ENCODE measurements at places on chromosomes 12 and 14.
A peak's percentile ranks its signal among the peaks of the same experiment; 100 is the strongest.

GRCh38 chr12:27693403-27693802, 2.8 kb upstream of the REP15 start:
- peaks cover 36% of the 10 kb centered on the region for H3K36me3 ChIP-seq
- H3K4me3 ChIP-seq: no peak overlapping the region
- H3K4me1 ChIP-seq: peaks cover 20% of the 10 kb centered on the region
- H3K27ac ChIP-seq: no peak overlapping the region
- DNase-seq: no peak

- no peaks in the 10 kb centered on the region for H3K36me3 ChIP-seq
- H3K4me1 ChIP-seq: peaks cover 2% of the 10 kb centered on the region
- H3K4me3 ChIP-seq: peak overlapping the region; percentile 44
- no peaks in the 10 kb centered on the region for H3K27me3 ChIP-seq
- no peak for DNase-seq
Observed at GRCh38 chr12:105329926-105330282, 587 bp upstream of the C12orf75 start.

- no peaks in the 10 kb centered on the region for H3K27me3 ChIP-seq
- no peak overlapping the region for H3K27ac ChIP-seq
- H3K36me3 ChIP-seq: no peaks in the 10 kb centered on the region
Observed at GRCh38 chr12:70733385-70733784, 96.2 kb upstream of the PTPRB start.

DNA sequence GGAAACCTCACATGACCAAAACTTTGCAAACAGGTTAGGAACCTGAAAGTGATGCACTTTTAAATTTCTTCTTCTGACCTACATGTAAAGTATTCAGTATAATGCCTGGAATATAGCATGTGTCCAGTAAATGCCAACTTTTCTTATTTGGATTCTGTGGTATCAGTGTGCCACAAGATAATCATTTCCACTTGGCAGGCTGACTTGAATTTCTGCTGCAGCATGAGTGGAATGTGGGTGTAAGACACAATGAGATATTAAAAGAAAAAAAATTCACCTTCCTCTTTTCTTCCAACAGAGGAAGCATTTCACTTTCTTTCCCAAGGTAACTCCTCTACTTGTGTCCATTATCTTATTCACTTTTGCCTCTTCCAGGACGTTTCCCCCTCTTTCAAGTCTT, 141.9 kb upstream of the PRKD1 start:
- no peak for DNase-seq
- no peak overlapping the region for H3K4me3 ChIP-seq
- no peaks in the 10 kb centered on the region for H3K4me1 ChIP-seq
- no peaks in the 10 kb centered on the region for H3K36me3 ChIP-seq
- no peak overlapping the region for H3K27ac ChIP-seq
- no peaks in the 10 kb centered on the region for H3K27me3 ChIP-seq

All from liver (tissue), 10 donors.